ENCODE measurements at places on chromosomes 3 and 15.

GRCh38 chr3:7692866-7693265 lies 808.8 kb upstream of the LMCD1 start:
- DNase-seq = no peak

DNA sequence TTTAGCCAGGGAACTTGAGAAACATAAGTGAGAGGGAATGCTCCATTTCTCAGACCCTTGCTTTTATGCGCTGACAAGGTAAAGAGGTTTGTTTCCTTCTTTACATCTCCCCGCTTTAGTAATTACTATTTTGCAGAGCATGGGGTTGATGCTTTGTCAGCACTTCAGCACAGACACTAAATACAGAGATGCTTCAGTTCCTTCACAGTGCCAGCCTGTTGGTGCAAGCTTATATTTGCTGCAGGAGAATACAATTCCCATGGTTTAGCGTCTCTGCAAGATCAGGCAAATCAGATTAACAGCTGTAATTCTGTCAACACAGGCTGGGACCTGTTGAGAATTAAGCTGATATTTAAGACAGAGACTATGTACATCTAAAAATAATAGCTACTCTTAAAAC lies 2.9 kb downstream of the FMN1 start:
- DNase-seq = no peak

- no peak for DNase-seq
Measured at GRCh38 chr3:40187945-40188344, 121.6 kb upstream of the EIF1B start.

DNA sequence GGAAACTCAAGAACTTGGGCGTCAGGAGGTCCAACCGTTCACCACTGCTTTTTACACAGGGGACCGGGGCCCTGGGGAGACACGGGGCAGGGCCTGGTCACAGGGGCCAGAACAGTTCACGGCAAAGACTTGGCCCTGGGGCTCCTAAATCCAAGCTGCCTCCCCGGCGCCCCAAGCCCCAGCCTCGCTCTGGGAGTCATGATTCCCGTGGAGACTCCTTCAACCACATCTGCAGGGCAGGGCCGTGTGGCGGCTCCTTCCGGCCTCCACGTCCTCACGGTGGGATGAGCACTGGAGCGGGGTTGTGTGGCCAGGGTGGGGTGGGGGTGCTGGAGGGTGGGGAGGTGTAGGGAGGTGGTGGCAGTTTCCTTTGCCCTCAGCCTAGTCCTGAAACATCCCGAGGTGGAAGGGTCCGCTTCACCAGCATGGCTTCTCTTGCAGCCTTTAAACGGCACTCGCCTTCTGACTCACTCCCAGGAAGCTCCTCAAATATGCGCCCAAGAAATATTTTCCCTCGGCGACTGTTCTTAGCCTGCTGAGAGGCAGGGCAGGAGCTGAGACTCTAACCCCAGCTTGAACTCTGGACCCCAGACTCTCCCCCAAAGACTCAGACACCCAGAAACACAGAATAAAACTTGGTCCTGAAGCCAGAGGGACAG lies 1.8 kb downstream of the MUC4 start:
- DNase-seq = no peak

- no peak for DNase-seq
Measured at GRCh38 chr3:7393944-7394605, 533.2 kb downstream of the GRM7 start.

DNA sequence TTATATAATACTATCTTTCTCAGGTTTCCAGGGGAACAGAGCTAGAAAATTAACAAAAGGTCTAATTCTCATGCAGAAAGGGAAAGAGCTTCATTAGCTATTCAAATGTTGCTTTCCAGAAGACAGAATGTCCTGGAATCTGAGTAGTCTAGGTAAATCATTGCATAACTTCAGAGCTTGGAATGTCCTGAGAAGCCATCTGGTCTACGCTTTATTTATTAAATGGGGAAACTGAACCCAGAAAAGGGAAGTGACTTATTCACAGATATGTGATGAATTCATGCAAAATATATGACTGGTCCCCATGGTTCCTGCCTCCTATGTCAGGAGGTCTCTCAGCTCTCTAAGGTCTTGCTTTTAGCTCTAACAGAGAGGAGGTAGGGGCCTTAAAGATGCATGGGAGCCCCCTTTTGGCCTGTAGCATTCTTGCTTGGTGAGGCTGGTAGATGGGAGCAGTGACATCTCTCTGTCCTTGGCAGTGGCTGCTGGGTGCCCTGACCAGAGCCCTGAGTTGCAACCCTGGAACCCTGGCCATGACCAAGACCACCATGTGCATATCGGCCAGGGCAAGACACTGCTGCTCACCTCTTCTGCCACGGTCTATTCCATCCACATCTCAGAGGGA lies 99.2 kb downstream of the CEMIP start:
- DNase-seq = no peak

GRCh38 chr3:32017286-32017685 lies 35.7 kb downstream of the ZNF860 start:
- DNase-seq = no peak

DNA sequence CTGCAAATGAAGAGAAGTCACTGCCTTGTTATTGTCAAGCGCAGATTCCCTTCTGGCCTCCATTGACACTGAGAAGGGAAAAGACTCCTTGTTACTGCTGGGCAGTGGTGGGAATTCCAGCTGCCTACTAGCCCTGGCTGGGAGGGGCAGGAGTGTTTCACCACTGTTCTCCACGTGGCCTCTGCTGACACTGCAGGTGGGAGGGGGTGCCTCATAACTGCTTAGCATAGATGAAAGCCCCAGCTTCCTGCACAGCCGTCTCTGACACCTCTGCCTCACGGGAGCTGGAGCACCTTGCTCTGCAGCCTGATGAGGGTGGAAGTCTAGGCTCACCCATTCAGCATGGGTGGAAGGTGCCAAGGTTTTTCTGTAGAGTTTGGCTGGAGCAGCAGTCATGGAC lies 52.1 kb downstream of the TM2D3 start:
- peak; percentile 67 for DNase-seq

DNA sequence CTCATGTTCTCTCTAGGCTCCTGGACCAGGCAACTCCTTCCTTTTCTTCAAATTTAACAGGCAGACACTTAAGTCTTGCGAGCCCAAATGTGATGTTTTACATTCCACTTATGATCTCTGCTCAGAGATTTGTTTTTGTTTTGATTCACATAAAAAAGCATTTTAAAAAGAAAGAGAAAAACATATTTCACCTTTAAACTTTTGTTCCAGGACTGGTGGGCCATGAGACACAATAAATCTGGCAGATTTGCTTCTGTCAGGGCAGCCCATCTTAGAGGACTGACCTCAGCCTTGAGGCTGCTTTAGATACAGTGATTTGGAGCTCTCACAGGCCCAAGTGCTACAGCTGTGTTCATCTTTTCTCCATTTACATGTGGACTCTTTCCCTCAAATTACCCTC lies 52.0 kb downstream of the CMSS1 start:
- no peak for DNase-seq

GRCh38 chr15:62104401-62104800 lies 37.6 kb downstream of the C2CD4A start:
- DNase-seq = no peak

DNA sequence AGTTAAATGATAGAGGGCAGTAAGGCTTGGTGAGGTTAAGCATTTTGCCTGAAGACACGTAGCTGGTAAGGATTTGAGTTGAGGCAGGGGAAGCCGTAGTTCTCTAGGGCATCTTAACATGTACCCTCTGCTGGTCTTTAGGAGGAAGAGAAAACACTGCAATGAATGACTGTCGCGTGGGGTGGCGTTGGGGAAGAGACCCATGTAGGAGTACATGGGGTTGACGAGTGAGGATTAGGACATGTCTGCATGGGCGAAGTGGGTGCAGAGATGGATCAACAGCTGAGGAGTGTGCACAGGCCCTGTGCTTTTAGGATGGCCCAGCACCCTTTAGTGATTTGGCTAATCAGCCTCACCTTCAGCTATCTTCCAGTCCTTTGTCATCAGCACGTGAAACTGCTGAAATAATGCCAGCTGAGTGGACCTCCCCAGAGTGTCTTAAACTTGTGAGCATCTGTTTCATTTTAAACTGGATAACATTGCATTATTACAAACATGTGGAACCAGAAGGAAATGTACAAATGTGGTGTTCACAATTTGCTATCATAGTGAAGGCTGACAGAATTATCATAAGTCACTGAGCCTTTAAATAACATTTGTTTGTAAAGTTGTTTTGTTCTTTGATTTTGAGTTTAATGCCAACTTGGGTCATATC lies 15.3 kb downstream of the P2RY14 start:
- no peak for DNase-seq

GRCh38 chr3:194250098-194251002 lies 100.8 kb downstream of the CPN2 start:
- DNase-seq = no peak

DNA sequence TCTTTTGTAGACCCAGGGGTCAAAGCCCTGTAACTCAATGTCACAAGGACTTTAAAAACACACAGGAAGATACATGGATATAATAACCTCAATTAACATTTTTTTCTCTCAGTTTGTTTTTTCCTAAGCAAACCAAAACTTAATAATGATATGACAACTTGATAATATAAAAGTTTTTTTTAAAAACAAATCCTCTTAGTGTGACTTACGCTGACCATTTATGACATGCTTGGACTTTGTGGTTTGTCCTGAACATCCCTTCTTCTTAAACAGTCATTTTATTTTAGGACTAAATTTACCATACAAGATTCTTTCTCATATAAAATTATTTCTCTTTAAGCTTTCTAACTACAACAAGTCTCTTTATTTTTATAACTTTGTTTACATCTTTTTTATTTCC lies 25.4 kb upstream of the FAM3D start:
- no peak for DNase-seq

DNA sequence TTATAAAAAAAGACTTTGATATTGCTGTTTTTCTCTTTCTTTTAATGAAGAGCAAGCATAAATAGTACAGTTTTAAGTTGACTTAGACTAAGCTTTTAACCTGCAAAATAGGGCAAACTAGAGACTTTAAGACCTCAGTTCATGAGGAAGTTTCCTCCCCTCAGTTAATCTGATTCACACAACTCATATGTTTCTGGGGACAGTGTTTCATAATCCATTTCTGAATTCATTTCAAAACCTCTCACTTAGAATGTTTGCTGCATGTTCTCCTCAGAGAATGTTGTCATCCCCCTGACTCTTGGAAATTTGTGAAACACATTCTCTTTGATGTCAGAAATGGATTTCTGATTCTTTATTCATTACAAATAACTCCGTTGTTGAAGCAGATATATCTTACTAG lies 79.3 kb upstream of the SKOR1 start:
- DNase-seq = no peak

DNA sequence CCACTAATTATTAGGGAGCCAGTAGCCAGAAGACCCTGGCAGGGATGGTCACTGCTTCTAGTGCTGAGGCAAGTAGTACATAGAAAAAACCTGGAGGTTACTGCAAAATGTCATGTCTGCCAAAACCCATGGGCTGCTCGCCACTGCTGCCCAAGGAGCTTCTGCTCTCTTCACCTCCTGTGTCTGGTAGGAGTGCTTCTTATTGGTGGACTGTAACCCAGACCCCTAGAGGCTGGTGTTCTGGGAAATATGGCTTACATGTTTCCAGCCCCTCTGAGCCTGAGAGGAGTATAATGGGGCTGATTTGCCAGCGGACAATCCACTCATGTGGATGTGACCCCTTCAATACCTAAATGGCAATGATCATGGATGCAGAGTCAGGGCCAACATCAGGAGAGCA lies 286.4 kb downstream of the EPHB1 start:
- DNase-seq = no peak

DNA sequence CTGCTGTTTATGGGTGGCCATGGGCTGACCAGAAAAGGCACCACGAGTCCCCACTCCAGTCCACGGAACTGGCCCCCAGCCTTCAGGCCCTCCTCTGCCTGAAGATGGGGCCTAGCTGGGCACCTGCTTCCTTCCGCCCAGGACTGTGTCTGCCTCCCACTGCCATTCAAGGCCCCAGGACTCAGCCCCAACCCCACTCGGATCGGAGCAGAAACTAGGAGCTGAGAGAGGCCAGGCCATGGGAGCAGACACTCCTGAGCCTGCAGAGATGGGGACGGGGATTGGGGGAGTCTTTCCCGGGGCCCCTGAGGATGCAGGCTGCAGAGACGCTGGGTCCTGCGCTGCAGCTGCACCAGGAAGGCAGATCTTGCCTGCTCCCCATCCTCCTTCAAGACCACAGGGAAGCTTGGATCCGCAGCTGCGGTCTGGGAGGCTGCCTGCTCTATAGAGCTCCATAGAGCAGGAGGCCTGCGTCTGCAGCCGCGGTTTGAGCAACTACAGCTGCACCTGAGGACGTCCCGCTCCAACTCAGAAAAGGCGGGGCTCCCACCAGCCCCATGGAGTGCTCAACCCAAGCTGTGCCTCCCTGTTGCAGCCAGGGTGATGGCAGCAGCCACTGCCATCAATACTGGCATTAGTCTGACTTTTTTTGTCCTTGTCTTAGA lies 383.9 kb upstream of the TMCO5A start:
- no peak for DNase-seq

- DNase-seq = no peak
Measured at GRCh38 chr3:196192524-196193051, 18.6 kb downstream of the ZDHHC19 start.

GRCh38 chr3:106206146-106206545 lies 337.3 kb upstream of the CBLB start:
- no peak for DNase-seq

- no peak for DNase-seq
Measured at GRCh38 chr3:71816767-71817156, 31.8 kb upstream of the PROK2 start.

- no peak for DNase-seq
Measured at GRCh38 chr3:44721231-44722102, 8.0 kb upstream of the ZNF501 start.

DNA sequence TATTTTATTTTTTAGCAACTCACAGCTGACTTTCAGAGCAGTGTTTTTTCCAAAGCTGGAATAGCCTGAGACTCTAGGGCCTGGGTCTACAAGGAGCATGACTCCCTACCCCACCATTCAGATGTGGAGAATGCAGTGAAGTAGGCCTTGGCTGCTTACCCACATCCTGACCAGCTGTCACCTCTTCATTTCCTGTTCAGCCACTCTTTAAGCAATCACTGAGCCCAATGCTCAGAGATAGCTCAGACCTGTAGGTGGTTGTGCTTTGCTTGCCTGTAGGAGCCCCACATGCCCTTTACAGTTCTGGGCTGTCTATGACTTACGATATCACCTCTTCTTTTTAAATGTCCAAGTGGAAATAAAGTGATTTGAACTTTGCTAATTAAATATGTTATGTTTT lies 148.1 kb downstream of the NEK11 start:
- DNase-seq = no peak

DNA sequence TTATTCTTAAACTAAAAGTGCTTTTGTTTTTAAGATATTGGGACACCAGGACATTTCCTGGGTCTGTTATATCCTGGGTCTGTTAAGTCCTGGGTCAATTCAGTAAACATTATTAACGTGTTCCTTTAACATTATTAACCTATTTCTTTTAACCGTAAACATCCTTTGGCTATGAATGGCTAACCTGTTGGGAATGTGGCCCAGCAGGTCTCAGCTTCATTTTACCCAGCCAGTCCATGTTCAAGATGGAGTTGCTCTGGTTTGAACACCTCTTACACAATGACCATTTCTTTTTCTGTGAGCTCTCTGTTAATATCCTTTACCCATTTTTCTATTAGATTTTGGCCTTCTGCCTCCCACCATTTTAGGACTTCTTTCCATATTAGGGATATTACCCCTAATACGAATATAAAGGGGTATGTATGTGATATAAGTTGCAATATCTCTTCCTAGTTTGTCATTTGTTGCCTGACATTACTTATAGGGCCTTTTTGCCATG lies 88.9 kb upstream of the NEDD4 start:
- no peak for DNase-seq

Data from SW480 (cell line).